ENCODE measurements at places on chromosomes 3 and 15.

GRCh38 chr3:180827171-180827570 is 85.3 kb upstream of the FXR1 start:
- DNase-seq = no peak

DNA sequence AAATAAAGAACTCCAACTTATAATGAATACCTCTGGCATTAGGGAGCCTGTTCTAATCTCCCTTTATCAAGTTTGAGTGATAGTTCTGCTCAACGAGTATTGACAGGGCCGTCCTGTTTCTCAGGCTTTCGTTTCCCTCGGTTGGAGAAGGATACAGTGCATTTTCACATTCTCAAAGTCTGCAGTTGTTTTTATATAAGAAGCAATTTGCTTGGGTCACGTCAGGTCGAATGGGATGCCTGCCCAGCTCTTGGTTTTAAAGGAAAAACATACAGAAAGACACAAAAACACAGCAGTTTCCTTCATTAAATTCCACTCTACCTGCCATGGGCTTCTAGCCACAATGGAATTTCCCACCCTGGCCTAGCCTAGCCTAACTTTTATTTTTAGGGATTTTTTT is 366.3 kb downstream of the TIGIT start:
- peak; percentile 48 for DNase-seq

GRCh38 chr3:169085827-169086226 is 577.7 kb downstream of the MECOM start:
- DNase-seq = peak; percentile 94

- peak; percentile 50 for DNase-seq
These were observed 27.2 kb upstream of the UBE2Q2 start for GRCh38 chr15:75815811-75816719.

- no peak for DNase-seq
These were observed 215.1 kb downstream of the STT3B start for GRCh38 chr3:31747785-31748184.

- DNase-seq = no peak
These were observed 205.7 kb downstream of the XXYLT1 start for GRCh38 chr3:195065142-195065863.

- no peak for DNase-seq
These were observed 5.5 kb upstream of the PSMD6 start for GRCh38 chr3:64028754-64029153.

DNA sequence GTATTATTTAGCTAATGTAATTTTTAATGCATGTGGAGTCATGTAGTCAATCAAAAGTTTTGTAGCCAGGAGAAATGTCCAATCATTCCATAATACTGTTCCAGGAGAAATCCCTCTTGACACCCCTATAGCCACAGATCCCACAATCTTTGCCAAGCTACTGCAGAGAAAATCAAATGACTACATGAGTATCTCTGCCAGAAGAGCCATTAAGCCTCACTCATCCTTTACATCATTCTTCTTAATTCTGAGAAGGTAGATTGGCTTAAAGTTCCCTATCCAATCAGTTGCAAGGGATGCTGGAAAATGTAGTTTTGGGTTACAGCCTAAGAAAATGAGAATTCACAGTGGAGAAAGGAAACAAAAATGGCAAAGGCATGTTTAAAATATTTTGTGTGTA is 502.1 kb downstream of the ZBBX start:
- no peak for DNase-seq

GRCh38 chr3:126889276-126890201 is 93.4 kb upstream of the PLXNA1 start:
- DNase-seq = no peak

DNA sequence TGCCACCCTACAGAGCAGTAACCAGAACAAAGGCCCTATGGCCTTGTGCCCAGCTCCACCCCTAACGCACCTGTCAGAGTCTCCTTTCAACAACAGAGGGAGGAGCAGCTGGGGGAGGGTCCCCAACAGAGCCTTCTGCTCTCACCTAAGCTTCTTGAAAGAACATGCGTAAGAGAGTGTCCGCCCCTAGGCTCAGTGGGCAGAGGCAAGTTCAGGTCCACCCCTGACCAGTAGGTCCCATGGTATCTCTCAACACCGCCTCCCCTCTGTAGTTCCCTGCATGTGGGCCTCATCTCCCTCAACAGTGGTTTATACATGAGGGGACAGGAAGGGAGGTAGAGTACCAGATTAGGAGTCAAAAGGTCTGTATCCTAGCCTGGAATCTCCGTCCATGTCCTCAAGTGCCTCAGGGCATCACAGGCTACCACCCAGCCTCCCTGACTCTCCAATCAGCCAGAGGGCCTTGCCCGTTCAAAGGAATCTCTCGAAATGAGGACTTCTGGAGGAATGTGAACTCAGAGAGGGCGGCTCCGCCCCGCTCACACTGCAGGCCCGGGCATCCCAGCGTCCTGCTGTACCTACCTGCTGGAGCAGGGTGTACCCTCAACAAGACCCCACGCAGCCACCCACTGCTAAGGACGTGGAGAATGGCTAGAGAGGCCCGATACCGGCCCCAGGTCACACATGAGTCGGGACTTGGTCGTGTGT is 680 bp downstream of the POC1A start:
- DNase-seq = peak; percentile 80
